ENCODE measurements at places on chromosomes 13 and 19.

- DNase-seq, result peak; percentile 89
Measured at GRCh38 chr13:26971990-26972887, 199.4 kb downstream of the USP12 start.

GRCh38 chr19:30078381-30078910, 136.4 kb downstream of the URI1 start:
- no peak for DNase-seq

GRCh38 chr19:13029893-13030292, 34.6 kb downstream of the NFIX start:
- DNase-seq, result peak; percentile 68

- no peak for DNase-seq
Measured at GRCh38 chr19:35392742-35393715, 22.2 kb downstream of the GPR42 start.

DNA sequence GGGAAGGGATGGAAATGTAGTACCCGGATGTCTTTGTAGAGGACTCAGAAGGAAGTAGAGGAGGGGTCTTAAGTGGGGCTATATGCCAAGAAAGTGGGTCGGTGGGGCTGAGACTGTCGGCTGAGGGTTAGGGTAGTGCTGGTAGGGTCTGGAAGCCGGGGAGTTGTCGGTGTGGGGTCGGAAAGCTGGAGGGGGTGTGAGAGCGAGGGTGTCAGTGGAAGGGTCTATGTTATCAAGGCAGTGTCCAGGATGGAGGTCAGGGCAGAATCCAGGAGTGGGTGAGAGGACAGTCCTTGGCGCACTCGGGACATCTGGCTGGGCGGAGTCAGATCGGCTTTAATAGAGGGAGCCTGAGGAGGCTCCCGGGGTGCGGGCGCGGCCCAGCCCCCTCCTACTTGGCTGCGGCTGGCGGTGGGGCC, 1.7 kb downstream of the HSPB6 start:
- DNase-seq, result no peak

GRCh38 chr13:109750221-109750775, 36.1 kb downstream of the IRS2 start:
- DNase-seq, result no peak

GRCh38 chr13:88883741-88884140, 1212.6 kb downstream of the SLITRK5 start:
- no peak for DNase-seq

GRCh38 chr13:37596805-37597204, 1.8 kb downstream of the POSTN start:
- no peak for DNase-seq

GRCh38 chr13:37168151-37168550, 62.7 kb upstream of the CSNK1A1L start:
- DNase-seq, result no peak

DNA sequence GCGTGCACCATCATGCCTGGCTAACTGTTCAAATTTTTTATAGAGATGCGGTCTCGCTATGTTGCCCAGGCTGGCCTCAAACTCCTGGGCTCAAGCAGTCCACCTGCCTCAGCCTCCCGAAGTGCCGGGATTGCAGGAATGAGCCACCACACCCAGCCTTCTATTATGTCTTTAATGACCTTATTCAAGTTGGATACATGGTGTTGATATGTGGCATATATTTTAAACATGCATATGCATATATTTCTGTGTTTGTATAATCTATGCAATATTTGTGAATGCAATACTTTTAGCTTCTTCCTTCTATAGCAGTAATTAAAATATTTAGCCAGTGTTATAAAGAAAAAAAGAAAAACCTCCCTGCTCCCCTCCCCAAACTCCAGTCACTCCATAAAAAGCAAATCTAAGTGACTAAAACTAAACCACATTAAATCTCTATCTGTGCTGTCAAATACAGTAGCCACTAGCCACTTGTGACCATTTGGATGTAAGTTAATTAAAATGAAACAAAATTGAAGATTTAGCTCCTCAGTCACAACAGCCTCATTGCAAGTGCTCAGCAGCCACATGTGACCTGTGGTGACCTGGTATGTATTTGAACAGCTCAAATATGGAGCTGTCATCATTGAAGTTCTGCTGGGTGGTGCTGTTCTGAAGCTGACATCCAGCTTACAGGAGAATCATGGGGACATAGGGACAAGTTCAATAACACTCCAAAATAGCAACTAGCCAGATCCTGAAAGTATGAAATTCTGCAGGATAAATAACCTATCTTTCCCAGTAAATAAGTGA, 27.4 kb downstream of the FCGBP start:
- no peak for DNase-seq

GRCh38 chr19:50244695-50245094, 41.3 kb downstream of the MYH14 start:
- no peak for DNase-seq

DNA sequence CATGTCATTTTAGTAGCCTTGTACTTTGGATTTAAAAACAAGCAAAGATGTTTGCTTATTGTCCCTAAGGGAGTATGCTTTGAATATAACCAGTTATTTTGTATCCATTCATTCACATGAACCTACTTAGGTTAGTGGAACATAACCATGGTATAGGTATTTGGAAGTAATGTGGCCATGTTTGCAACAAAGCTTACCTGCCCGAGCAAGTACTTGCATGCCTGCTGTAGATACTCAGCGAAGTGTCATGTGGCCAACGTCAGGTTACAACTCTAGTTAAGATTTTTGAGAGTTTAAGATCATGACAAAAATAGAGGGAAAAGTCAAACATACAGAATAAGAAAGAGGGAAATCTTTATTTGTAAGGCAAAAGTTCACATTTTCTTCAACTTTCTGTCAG, 57.2 kb downstream of the COG6 start:
- no peak for DNase-seq

GRCh38 chr13:66312312-66313087, 917.6 kb downstream of the PCDH9 start:
- no peak for DNase-seq

GRCh38 chr19:33194532-33194885, 379 bp downstream of the LRP3 start:
- no peak for DNase-seq

DNA sequence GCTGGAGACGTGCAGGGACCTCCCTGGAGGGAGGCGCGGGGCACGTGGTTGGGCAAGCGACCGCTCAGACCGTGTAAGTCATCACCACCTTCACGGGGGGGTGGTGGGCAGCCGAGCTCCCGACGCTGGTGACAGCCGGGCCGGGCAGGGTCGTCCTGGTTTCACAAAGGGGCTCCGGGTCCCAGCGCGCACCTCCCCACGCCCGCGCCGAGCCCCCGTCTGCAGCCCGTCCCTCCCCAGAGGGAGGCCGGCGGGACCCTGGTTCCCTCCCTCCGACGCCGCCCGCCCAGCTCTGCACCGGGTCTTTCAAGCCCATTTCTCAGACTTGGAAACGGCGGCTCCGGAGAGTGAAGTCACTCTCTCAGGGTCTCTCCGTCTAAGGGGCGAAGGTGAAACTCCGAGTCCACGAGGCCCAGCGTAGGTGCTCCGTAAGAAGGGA, 729 bp upstream of the ARID3A start:
- DNase-seq, result no peak

DNA sequence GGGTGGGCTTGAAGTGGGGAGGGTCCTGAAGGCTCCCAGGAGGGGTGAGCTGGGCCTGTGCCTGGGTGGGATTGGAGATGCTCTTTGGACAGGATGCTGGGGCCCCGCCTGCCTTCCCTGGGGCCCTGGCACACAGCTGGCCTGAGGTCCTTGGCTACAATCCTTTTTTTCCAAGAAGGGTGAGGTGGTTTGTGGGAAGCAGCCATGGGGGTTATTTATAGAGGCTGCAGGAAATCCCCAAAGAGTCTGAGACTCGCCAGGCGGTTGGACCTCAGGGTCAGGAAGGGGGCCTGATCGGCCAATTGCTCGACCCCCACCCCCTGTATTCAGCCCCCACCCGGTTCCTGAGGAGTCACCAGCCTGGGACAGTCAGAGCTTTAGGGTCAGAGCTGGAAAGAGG, 10.0 kb downstream of the GTPBP3 start:
- DNase-seq, result no peak

- peak; percentile 79 for DNase-seq
Measured at GRCh38 chr19:49506575-49507105, 5.8 kb upstream of the FCGRT start.

DNA sequence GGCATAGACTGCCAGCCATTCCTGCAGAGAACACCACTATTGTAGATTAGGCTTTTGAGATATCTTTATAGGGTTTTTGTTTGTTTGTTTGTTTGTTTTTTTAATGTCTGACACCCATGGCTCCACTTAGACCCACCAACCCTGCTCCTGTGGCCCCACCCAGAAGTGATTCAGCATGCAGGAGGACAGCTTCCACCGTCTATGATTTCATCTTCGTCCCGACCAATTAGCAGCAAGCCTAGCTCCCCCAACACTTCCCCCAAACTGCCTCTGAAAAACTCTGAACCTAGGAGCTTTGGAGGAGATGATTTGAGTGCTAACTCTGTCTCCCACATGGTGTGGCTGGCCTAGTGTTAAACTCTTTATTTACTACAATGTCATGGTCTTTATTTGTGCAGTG, 108.3 kb upstream of the RXFP2 start:
- DNase-seq, result no peak

GRCh38 chr19:50902640-50903039, 8.6 kb downstream of the KLK4 start:
- DNase-seq, result no peak

DNA sequence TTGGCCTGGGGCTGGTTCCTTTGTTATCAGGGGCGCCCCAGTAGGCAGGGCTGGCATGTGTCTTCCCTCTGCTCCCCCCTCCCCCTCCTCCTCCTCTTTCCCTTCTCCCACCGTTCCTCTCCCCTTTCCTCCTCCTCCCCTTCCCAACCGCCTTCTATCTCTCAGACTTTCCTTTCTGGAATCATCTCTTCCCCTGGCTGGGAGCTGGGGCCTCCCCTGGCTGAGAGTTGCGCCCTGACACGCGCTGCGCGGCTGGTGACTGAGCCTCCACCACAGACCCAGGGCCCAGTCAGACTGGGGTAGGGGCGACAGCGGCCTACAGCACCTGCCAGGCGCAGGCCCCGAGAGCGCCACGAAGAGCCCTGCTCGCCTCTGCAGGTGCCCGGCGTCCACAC, 2.8 kb downstream of the PNMA8B start:
- no peak for DNase-seq

- no peak for DNase-seq
Measured at GRCh38 chr13:24631922-24632321, 48.3 kb upstream of the ATP12A start.

- no peak for DNase-seq
Measured at GRCh38 chr19:46998445-46999125, 21.1 kb upstream of the NPAS1 start.

- DNase-seq, result no peak
Measured at GRCh38 chr13:111322001-111322915, 1.8 kb downstream of the TEX29 start.

GRCh38 chr13:23159205-23159759, 21.5 kb upstream of the SGCG start:
- no peak for DNase-seq

DNA sequence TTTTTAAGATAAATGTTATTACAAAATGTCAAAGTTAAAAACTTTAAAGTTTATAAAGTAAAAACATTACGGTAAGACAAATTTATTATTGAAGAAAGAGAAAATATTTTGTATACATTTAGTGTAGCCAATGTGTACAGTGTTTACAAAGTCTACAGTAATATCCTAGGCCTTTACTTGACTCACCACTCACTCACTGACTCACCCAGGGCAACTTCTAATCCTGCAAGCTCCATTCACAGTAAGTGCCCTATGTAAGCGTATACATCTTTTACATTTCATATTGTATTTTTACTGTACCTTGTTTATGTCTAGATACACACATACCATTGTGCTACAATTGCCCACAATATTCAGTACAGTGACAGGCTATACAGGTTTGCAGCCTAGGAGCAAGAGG, 448.2 kb downstream of the KCTD12 start:
- no peak for DNase-seq

DNA sequence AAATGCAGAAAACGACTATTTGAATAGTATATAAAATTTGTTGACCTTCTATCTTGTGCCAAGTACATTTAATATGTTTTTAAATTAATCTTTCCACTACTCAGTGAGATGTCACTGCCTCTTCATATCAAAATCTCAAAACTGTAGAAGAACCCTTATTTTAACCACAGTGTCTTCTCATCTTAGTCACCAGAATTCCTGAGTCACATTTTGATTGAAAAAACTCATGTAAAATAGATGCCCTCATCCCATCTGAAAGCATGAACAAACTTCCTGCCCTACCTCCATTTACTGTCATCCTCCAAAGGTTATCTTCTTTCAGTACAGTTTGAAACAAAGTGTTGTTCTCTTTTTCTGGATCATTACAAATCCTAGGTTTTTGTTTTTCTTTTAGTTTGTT, 1215.4 kb downstream of the PCDH9 start:
- no peak for DNase-seq

- peak; percentile 8 for DNase-seq
Measured at GRCh38 chr19:30666301-30666803, 294.2 kb downstream of the ZNF536 start.

- DNase-seq, result no peak
Measured at GRCh38 chr19:6599866-6600454, 9.0 kb upstream of the CD70 start.

- DNase-seq, result no peak
Measured at GRCh38 chr13:35733827-35734226, 257.3 kb upstream of the MAB21L1 start.

DNA sequence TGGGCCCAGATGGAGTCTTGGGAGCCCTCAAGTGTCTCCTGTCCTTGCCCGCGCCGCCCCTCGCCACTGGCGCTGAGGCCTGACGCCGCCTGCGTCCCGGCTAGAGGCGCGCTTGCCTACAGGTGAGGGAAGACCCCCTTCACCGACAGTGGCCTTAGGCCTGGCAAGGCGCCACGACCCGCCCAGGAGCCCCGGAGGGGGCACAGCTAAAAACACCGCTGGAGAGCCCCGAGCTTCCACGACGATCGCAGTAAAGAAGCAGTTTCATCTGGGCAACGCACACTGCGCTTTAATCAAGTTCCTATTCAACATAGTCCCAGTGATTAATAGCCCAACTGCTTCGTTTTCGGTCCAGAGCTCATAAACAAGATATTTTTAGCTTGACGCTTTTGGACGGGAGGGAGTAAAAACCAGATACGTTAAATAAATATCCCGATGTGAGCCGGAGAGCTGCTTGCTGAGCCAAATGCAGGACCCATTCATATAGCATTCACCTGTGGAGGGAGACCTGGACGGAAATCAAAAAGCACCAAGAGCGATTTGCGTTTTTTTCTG, 1.5 kb upstream of the CEBPA start:
- no peak for DNase-seq

- no peak for DNase-seq
Measured at GRCh38 chr19:17762505-17763229, 11.4 kb downstream of the FCHO1 start.

GRCh38 chr19:34222386-34222785, 32.0 kb upstream of the GARRE1 start:
- no peak for DNase-seq

Measured in hematopoietic multipotent progenitor cell treated with erythropoietin and hydrocortisone succinate and interleukin-3 and kit ligand, for 17 days (in vitro differentiated cells).